ENCODE measurements at places on chromosomes 5 and 9. TPM values are rescaled to one million over a fixed set of nuclear protein-coding genes. Genes with fewer than 3 reads are reported as not detected.

- DNase-seq = no peak
These were observed 816.5 kb downstream of the EFNA5 start for GRCh38 chr5:106854105-106854687.

SFXN1 gene
- 48.1 TPM for total RNA-seq

DNA sequence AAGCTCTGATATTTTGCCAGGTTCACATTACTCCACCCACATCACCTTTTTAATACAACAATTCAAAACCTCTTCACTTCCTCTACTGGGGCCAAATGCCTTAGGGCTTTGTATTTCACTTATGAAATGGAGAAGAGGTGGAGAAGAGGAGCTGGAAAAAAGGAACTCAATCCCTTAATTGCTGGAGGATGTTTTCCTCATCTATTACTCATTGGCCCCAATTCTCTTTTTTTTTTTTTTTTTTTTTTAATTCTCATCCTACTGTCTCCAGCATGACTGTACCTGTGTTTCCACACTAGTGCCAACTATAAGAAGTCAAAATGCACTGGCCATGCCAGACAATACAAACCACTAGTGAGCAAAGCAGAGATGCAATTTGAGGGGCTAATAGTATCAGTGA lies 20.9 kb downstream of the FAM13B start:
- no peak for DNase-seq

SOX30 gene
- total RNA-seq = not detected

FOXI1 gene
- not detected for total RNA-seq

GRCh38 chr9:14314929-14315874 lies 1.3 kb upstream of the NFIB start:
- DNase-seq = peak; percentile 97

GRCh38 chr5:79886456-79886855 lies 104.6 kb downstream of the MTX3 start:
- DNase-seq = no peak

CER1 gene
- total RNA-seq = not detected

GRIA1 gene
- total RNA-seq = 2.6 TPM

DNA sequence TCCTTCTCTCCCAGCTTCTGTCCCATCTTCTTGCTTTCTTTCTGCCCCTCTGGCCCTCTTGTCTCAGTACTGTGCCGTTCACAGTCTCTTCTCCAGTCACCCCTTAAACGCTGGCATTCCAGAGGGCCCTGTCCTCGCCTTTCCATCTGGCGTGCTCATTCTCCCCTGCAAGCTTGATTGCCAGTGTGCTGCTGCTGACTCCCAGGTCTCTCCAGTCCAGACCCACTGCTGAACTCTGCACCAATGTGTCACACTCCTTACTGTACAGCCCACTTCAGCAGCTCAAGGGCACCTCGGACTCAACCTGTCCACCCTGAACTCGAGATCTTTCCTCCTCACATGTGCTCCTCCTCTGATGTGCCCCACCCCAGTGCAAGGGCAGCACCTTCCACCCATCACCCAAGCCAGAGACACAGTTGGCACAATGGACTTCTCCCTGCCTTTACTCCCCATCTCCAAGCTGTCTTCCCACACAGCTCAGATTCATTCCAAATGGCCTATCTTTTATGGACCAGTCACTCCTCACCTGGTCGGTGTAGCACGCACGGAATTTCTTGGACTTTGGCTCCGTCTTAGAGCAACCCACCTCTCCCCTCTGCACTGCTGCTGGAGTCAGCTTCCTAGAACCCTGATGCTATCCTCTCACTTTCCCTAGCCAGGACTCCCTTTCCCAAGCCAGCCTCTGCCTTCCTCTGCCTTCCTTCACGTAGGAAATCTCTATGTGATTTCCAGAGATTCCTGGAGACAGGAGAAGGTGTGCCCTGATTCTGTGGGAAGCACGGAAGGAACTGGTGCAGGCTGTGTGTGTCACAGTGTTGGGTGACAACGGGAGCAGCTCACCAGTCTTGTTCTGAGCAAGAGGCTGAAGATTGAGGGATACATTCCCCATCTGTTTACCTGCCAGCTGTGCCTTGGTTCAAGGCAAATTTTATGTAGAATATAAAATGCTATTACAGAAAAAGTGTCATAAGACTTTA lies 26.0 kb upstream of the SLC2A8 start:
- DNase-seq = no peak

DNA sequence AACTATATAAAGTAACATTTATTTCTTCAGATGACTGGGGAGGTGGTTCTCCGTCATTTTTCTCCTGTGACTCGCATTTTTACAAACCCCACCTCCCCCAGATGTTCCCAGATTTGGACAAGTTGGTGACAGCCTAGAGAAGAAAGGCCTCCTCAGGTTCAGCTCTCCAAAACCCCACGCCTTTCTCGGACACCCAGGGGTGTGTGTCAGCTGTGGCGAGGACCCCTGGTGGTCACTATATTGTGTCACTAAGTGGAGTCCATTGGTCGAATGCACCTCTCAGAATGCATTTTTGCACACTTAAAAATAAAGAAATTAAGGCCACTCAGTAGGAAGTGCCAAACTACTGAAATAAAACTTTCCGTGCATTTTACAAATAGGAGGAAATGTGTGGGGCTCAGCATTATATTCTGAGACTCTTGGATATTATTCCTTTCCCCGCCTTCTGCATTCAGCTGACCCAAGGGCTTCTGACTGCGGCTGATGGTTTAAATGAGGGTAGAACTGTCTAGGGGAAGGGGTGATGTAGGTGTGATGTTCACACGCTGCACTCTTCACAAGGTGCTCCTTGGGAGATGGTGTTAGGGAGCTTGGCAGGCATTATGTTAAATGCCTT lies 47.6 kb downstream of the ACO1 start:
- peak; percentile 67 for DNase-seq

GRCh38 chr5:143168171-143168741 lies 235.2 kb downstream of the NR3C1 start:
- no peak for DNase-seq

ANXA1 gene
- 442 TPM for total RNA-seq

GRCh38 chr5:112975721-112976431 lies 722 bp upstream of the DCP2 start:
- no peak for DNase-seq

GRCh38 chr9:14043483-14043882 lies 270.5 kb downstream of the NFIB start:
- no peak for DNase-seq

DNA sequence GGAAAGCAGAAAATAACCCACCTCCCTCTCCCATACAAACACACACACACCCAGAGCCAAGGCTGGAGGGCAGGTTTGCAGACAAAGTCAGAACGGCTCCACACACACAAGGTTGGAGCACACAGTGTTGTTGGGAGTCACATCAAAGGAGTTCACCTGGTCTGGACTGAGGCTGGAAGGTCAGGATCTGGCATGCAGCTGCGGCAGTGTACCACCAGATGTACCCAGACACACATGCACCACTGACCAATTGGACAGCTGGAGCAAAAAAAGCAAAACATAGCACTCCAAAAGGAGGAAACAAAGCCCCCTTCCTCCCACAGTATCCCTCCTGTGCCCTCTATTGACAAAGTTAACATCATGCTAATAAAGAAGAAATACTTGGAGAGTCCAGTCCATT lies 94.6 kb upstream of the KIF2A start:
- no peak for DNase-seq

DNA sequence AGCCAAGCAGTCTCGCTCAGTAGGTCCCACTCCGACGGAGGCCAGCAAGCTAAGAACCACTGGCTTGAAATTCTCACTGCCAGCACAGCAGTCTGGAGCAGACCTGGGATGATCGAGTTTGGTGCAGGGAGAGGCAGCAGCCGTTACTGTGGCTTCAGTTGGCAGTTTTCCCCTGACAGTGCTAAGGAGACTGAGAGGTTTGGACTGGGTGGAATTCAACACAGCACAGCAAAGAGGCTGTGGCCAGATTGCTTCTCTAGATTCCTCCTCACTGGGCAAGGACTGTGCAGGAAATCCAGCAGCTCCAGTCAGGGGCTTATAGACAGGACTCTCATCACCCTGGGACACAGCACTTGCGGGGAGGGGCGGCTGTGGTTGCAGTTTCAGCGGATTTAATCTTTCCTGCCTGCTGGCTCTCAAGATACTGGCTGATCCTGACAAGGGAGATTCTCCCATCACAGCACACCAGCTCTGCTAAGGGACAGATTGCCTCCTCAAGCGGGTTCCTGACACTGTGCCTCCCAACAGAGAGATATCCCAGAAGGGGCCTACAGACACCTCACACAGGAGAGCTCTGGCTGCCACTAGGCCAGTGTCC lies 122.1 kb downstream of the YIPF5 start:
- DNase-seq = no peak

PHAX gene
- 35.2 TPM for total RNA-seq

NXNL2 gene
- 1.3 TPM for total RNA-seq

GRCh38 chr5:90802474-90803317 lies 244.1 kb downstream of the ADGRV1 start:
- DNase-seq = peak; percentile 46

TICAM2 gene
- total RNA-seq = 1.1 TPM

IFNB1 gene
- not detected for total RNA-seq

MARCOL gene
- not detected for total RNA-seq

DNA sequence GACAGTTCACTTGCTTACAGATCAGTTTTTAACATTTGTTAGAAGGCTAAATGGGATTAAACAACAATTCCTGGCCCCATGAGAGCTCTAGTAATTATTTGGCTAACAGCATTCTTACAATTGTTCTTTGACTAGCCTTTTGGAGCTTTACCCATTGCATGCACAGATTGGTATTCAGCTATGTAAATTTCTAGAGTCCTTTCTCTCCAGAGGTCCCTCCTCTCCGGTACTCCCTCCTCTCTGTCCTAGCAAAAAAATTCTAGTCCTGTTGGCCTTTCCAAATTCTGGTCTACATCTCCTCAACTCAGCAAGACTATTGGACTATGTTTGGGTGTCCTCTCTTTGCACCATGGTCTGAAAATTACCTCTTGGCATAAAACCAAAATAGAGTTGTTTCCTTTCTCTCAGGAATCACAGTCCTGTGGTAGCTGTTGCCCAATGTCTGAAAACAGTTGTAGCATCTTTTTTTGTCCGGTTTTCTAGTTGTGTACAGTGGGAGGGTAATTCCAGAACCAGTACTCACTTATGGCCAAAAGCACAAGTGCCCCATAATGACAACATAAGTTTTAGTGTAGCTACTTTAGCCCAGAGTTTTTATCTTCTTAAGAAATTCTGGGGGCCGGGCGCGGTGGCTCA lies 18.1 kb downstream of the SAR1B start:
- DNase-seq = no peak

GRCh38 chr9:16921855-16922254 lies 51.4 kb upstream of the BNC2 start:
- no peak for DNase-seq

DNA sequence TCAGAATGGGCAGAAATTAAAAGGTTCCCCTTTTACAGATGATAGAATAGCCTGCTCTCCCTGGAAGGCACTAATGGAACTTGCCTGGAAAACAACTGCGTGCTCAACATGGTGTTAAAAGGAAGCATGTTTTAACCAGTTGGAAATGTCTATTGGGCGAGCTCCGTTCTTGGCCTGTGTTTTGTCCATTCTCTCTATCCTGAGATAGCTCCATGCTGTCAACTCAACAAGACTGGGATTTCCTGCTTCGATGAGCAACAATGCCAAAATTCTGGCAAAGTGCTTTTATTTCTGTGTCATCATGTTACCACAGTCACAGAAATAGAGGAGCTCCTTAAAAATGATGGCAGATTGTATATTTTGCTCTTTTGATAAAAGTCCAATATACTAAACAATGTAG lies 198.3 kb downstream of the PLK2 start:
- no peak for DNase-seq

- DNase-seq = no peak
These were observed 25.9 kb upstream of the MEGF9 start for GRCh38 chr9:120740132-120740531.

FAM120A gene
- 78.1 TPM for total RNA-seq

PHF24 gene
- total RNA-seq = 0.67 TPM

DNA sequence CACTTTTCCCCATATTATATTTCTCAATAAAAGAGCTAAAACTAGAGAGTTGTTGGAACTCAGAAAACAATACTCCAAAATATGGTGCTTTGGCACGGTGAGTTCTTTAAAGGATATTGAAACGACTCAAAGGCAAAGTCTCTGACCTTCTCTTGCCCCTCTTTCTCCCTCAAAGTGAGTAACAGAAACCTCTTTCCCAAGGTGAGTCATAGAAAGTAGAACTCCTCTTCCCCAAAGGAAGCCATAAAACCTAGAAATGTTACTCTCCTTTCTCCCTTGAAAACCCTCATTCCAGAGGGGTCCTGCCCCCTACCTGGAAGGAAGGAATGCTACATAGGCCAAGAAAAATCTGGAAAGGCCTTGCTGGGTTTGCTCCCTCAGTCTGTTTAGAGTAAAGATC lies 47.5 kb downstream of the RAPGEF6 start:
- DNase-seq = no peak

SPATA6L gene
- 21.0 TPM for total RNA-seq
